ENCODE measurements at places on chromosomes 16 and 17.

- no peak for DNase-seq
Observed at GRCh38 chr17:27378482-27379175, 77.6 kb upstream of the KSR1 start.

GRCh38 chr17:64653325-64653984 lies 8.7 kb downstream of the SMURF2 start:
- DNase-seq, result peak; percentile 37

DNA sequence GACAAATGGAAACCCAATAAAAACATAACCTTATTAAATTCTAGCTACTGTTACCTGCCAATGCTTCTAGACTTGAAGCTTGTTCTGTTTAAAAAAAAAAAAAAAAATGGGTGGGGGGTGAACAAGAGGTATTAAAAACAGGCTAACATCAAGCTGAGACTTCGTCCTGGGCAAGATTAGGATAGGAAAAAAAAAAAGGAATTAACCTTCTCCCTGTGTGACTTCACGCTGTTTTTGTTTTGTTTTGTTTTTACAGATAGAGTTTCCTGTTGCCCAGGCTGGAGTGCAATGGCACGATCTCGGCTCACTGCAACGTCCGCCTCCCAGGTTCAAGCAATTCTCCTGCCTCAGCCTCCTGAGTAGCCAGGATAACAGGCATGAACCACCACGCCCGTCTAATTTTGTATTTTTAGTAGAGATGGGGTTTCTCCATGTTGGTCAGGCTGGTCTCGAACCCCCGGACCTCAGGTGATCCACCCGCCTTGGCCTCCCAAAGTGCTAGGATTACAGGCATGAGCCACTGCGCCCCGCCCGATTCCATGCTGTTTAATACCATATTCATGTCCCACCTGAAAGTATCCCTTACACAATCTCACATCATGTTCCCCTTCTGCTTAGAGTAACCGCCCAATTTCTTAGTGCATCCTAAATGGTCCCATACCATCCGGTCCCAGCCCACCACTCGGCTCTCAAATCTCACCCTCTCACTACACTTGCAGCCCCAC lies 2.2 kb downstream of the USP31 start:
- no peak for DNase-seq

- no peak for DNase-seq
Observed at GRCh38 chr16:17459903-17460521, 10.7 kb downstream of the XYLT1 start.

DNA sequence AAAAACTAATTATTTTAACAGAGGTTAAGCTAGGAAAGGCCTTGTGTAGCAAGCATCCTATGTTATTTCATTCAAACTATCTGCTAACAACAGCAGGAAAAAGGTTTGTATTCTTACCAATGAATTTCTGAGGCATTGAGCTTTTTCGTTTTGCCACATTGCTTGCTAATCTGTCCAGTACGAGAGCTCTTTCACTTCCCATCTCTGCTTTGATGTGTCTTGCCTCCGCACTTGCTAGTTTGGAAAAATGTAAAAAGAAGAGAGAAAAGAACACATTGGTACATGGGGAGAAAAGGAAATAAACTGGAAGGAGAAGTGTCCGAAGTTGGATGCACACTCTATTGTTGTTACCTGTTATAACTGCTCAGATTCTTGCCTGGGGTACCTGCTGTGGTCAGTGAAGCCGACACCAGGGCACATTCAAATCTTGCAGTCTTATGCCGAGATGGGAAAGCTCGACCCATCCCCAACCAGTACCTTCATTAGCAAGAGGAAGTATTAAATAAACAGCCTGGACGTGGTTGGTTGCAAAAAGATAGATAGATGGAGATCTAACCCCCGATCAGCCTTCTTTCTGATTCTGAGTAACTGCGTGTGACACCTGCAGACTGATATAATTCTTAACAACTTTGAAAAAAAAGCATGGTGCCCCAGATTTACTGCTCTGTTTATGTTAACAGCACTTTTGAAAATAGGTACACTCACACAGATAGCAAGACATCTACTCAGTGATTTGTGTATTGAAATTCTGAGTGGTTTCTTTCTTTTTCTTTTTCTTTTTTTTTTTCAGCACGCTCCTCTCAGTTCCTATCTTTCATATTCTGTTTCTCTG lies 40.0 kb downstream of the GRB7 start:
- no peak for DNase-seq

- DNase-seq, result no peak
Observed at GRCh38 chr16:872436-873242, 72.1 kb upstream of the GNG13 start.

- no peak for DNase-seq
Observed at GRCh38 chr16:85282842-85283241, 170.6 kb upstream of the CIBAR2 start.

- peak; percentile 41 for DNase-seq
Observed at GRCh38 chr16:87608400-87608985, 6.2 kb downstream of the JPH3 start.

DNA sequence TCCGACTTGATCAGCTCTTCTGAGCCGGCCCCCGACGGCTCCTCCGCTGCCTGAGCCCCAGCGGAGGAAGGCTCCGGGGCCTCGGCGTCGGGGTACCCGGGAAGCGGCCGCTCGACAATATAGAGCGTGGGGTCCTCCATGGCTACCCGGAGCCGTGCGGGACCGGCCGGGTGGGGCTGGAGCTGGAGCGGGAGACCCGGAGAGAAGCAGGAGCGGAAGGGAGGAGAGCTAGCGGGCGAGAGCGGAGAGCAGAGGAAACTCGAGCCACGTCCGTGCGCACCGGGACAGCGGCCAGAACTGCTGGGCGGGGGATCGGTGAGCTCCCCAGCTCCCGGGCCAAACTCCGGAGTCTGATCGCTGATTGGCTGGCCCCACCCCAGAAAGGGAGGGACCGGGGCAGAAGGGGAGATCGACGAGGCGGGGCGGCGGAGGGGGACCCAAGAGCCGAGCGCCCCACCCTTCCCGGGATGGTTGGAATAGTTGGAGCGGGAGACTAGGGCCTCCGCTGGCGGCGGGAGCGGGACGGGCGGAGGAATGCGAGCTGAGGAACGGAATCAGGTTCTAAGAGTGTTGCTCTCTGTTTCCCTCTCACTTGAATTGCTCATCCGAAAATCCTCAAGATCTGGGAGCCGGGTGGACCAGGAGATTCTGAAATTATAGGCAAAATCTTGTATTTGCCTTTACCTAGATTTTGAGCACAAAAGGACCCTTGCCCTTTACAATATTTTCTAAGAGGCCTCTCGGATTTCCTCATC lies at the start of gene CAVIN1:
Gene CAVIN1, minus strand, starts transcription at position 299 of the 755 bp plus-strand sequence. Its CDS starts 159 bp downstream, at position 140.
- peak; percentile 96 for DNase-seq

DNA sequence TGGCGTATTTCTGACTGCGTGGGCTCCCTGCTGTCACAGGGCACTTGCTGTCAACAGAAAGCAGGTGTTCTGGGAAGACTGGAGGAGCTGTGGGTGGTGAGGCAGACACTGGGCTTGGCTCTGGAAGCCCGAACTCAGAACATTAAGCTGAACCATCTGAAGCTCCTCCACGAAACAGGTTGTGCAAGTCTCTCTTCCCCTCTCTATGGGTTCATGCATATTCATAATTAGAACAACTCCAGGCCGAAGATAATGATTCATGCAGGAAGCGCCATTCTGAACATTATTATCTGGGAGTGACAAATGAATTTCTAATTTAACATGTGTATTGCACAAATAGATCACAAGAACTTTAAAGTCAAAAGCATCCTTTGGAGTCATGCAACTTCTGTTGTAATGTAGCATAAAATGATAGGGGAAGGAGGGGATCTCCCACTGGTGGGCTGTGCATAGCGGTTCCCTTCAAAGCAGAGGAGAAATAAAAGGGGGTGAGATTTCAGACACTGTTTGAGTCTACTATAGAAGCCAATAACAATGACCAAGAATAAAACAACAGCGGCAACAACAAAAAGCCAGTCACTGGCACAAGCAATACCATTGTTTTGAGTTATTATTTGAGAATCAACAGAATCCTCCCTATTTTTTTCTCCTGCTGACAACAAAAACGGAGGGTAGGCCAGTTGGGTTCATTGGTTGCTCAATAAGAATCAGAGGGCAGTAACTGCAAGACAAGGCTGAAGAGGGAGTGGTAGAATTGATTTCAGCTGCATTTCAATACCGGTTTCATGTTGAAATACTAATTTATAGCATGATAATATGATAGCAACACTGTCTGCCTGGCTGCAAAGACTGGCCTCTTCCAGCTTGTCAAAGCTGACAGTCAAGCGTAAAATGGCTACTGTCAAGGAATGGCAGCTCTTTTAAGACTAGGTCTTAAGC lies 407.3 kb downstream of the XYLT1 start:
- DNase-seq, result no peak

GRCh38 chr16:67704110-67704509 lies 15.0 kb downstream of the GFOD2 start:
- DNase-seq, result no peak

GRCh38 chr17:62641951-62642350 lies 14.5 kb downstream of the MRC2 start:
- no peak for DNase-seq

GRCh38 chr16:12026741-12027490 lies 50.4 kb downstream of the SNX29 start:
- DNase-seq, result no peak

- DNase-seq, result no peak
Observed at GRCh38 chr17:20071824-20072691, 62.9 kb downstream of the SPECC1 start.

- no peak for DNase-seq
Observed at GRCh38 chr16:50093607-50094539, 28.1 kb downstream of the HEATR3 start.

GRCh38 chr17:19388791-19389785 lies 2.1 kb upstream of the MFAP4 start:
- DNase-seq, result no peak

- DNase-seq, result peak; percentile 75
Observed at GRCh38 chr17:7403727-7403976, 245 bp downstream of the TMEM256 start.

DNA sequence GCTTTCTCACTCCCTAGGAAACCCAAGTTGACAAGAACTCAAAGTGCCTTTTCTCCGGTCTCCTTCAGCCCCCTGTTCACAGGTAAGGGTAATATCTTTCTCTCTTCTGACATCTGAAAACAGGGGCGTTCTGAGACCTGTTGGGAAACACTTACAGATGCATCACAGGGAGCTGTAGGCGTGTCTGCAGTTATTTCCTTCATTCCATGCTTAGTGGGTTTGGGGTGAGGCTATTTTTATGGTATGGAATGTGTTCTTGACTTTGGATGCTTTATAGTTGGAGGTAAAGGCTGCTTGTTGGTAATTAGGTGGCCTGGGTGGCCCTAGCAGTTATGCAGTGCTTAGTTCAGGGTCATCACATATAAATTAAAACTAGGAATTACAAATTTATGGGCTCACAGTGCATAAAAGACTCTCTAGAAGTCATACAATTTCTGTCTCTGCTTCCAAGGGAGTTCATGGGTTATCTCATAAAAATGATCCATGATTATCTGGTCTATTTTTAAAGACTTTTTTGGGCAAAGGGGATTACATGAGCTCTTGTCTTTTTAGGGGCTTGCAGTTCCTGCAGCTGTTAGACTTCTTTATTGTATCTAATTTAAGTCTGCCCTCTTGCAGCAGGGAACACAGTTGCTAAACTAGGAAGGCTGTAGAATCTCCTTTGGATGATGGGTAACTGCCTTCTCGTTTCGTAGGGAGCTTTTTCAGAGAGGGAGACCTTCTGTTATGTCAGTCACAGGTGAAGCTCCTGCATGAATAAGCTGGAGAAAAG lies 10.2 kb downstream of the SOCS7 start:
- DNase-seq, result no peak

DNA sequence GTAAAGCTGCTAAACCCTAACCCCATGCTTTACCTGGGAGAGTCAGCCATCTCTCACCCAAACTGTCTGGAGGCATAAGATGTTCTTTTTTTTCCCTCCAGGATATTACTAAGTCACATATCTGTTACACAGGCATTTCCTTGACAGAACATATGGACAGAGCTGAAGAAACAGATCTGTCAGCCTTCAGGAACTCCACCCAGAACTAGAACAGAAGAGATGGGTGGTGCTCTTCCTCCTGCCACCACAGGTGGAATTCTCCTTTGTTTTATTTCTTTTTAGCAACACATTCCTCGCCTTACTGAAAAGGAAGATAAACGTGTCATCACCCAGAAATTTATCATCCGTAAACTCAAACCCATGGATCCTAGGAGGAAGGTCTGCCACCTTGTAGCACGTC lies 8.8 kb downstream of the MYCBPAP start:
- no peak for DNase-seq

Measured in LHCN-M2 (cell line).